ENCODE measurements at places on chromosomes 12 and 14.
A peak's percentile ranks its signal among the peaks of the same experiment; 100 is the strongest.

GRCh38 chr12:46506961-46507360 lies 134.4 kb upstream of the SLC38A2 start:
- no peak for DNase-seq

- no peak for DNase-seq
Observed at GRCh38 chr12:46920499-46920898, 94.7 kb upstream of the SLC38A4 start.

DNA sequence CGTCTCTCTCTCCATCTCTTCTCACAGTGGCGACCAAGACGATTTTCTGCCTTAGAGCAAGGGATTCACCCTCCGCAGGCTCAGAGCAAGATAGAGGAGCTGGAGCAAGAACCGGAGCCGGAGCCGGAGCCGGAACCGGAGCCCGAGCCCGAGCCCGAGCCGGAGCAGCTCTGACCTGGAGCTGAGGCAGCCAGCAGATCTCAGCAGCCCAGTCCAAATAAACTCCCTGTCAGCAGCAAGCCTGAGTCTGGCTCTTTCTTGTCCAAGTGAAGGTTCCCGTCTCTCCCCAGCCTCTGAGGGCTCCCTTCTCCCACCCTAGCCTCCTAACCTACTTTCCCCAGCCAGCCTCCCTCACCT lies 5.9 kb downstream of the LAG3 start:
- DNase-seq = no peak

- no peak for DNase-seq
Observed at GRCh38 chr12:55652352-55652751, 15.7 kb downstream of the OR10P1 start.

DNA sequence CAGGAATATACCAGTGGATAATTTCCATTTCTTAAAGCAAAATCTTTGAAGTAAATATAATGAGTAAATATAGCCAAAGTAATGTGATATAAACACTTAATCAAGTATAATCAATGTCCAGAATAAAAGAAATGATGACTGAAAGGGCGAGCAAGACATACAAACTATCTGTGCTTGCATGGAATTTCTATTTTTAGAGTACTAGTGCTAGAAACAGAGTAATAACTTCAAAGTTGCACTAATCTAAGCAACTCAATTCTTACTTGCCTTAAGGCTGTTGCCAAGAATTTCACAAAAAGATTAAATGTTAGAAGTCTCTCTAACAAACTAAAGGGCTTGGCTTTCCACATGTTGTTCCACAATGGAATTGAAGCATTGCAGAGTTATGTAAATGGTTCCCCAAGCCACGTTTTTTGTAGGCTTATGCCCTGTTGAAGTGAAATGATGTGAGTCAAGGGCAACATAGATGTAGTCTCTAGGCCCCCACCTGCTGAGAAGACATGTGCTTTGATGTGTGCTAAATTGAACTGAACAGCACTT lies 175.0 kb upstream of the LMNTD1 start:
- no peak for DNase-seq

DNA sequence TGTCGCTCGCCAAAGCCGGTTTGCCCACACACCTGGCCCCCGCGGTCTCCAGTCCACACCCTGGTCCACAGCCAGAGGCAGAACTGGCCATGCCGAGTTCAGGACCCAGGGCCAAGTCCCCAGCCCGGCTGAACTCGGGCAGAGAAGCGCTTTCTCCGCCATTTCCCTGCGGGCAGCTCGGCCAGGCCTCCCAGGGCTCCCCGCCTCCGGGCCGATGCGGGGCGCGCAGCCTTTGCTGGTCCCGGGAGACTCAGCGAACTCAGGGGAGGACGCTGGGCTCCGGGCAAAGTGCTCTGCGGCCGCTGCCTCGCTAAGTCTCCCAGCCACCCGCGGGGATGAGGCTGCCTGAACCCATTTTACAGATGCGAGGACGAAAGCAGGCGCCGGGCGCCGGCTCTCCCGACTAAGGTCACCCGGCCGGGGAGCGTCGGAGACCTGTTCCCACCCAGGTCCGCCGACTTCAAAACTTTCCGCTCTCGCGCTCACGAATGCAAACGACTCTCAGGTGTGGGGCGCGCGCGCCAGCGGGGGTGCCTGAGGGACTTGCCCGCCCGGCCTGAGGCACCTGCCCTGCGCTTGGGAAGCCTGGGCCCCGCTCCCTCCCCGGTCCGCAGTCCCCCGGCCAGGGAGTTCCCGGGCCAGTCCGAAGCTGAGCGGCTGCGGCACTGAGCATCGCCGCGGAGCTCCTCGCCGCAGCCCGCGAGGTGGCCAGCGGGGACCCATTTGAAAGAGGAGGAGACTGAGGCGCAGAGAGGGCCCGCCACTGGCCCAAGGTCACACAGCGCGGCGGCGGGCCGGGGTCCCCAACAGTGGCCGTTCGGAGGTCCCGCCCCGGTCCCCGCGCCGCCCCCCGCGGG lies 627 bp downstream of the TESC start:
- no peak for DNase-seq

DNA sequence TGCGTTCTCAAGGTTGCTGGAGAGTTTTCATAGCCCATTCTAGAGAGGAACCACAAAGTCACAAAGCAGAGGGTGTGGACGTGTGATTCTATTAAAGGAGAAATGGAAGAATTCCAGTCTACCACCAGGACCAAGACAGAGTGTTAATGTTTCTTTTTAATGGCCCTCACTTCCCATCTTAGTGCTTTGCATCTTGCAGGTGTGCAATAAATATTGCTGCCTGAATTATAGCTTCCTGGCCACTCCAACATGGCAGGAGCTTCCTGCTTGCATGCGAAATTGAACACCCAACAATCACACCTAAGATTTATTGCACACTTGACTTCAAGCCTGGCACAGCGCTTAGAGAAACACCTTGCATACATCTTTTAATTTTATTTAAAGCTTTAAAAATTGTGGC lies 22.4 kb upstream of the PPP1CC start:
- no peak for DNase-seq

- DNase-seq = no peak
Observed at GRCh38 chr12:50400104-50400637, 514 bp upstream of the LARP4 start.

- DNase-seq = no peak
Observed at GRCh38 chr14:94305620-94306019, 12.6 kb upstream of the SERPINA10 start.

GRCh38 chr14:98470663-98471062 lies 801.3 kb downstream of the BCL11B start:
- no peak for DNase-seq

DNA sequence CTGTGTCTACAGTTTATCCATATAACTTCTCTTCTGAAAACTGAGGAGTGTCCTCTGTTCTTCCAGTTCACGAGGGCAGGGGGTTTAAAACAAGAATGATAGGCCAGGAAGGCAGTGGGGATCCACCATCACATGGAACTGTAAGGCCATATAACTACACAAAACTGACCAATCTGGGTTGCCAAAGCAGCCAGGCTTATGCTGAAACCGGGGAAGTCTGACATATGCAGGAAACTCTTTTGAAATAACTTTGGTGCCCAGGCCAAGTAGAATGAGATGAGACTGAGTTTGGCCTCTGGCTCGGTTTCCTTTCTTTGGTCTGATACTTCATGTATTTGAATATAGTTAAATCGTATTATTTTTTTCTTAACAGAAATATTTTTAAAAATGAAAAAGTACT lies 18.0 kb upstream of the ATF1 start:
- DNase-seq = no peak

DNA sequence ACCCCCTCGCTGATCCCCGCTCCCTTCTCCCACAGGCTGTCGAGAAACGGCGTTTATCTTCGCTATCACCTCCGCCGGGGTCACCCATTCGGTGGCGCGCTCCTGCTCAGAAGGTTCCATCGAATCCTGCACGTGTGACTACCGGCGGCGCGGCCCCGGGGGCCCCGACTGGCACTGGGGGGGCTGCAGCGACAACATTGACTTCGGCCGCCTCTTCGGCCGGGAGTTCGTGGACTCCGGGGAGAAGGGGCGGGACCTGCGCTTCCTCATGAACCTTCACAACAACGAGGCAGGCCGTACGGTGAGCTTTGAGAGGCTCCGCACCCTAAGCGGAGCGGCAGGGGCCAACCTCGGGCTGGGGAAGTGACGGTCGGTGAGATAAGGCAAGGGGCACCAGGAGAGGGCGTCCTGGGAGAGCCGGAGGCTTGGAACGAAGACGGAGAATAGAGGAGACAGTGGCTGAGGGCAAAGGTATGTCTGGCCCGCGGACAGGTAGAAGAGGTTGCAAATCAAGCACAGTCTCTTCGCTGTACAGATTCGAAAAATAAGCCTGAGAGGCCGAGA lies 2.3 kb downstream of the WNT1 start:
- peak; percentile 26 for DNase-seq

GRCh38 chr14:34628681-34629135 lies 1.2 kb downstream of the SNX6 start:
- peak; percentile 28 for DNase-seq

DNA sequence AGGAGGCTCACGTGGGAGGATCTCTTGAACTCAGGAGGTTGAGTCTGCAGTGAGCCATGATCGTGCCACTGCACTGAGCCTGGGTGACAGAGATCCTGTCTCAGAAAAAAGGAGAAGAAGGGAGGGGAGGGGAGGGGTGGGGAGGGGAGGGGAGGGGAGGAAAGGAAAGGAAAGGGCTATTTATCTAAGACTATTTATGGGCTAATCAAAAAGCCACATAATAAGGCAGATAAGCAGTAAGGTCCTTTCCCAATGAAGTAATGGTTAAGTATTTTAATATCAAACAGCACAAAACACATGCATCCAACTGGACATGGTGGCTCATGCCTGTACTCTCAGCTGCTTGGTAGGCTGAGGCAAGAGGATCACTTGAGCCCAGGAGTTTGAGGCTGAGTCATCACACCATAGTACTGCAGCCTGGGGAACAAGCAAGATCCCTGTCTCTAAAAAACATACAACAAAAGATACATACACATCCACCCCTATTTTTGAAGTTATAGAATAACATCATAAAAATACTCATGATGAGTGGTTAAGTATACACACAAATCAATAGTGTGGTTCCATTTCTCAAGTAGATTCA lies 9.7 kb downstream of the PAWR start:
- DNase-seq = no peak

DNA sequence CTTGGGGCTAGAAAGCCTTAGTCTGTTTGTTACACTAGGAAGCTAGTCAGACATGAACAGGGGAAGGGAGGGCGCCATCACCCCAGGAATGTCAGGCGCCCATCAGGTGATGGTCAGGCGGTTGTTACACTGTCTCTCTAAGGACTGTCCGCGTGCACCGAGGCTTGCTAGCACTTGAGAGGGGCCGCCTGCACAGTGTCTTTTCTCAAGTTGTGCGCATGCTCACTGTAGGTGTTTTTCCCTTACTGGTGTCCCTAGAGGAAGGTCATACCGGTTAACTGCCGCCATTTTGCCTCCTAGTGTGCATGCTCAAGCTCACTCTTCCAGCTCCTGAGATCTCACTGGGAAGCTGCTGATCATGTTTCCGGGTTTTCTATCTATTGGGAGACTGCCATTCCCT lies 855.0 kb upstream of the TMEM132C start:
- DNase-seq = no peak

GRCh38 chr14:31026077-31026449 lies at the start of gene STRN3:
TSS of gene STRN3 (minus strand) at chr14:31026379. CDS start at chr14:31026185, 194 bp downstream.
- no peak for DNase-seq

- no peak for DNase-seq
Observed at GRCh38 chr14:104001003-104001402, 58.7 kb upstream of the RD3L start.

GRCh38 chr12:3102771-3103410 lies 25.7 kb downstream of the TSPAN9 start:
- DNase-seq = no peak

DNA sequence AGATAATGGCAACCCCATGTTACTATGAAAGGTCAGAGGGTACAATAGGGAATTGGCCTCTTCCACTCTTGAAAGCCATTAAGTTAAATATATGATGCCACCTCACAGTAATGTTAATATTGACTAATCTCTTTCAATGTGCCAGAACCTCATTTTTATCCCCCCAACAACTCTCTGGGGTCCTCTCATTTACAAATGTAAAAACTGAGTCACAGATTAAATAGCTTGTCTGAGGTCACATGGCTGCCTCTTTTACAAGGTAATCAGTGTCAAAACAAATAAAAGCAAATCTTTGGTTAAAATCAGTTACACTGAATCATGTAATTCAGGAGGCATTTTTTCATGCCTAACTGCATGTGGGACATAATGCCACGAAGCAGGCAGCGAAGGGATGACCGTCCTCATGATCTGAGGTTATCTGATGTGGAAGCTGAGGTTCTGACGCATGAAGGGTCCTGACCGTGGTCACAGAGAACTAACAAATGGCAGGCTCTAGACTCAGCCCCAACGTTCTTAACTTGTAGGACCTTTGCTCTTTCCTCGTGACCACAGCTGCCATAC lies 78.5 kb downstream of the PTPN21 start:
- no peak for DNase-seq

DNA sequence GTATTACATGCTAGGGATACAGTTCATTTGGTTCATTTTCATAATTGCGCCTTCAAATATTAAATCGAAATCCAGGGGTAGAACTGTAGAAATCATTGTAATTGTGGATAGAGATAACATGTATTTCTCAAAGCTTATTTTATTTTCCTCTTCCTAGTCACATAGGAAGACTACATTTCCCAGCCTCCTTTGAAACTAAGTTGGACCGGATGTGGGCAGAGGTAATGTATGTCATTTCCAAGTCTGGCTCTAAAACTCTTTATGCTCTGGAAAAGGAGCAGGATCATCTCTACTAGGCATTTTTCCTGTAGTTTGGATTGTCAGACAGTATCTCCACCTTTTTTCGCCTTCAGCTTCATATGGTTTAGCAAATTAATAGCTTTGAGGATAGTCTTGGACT lies 70.1 kb upstream of the CRY1 start:
- no peak for DNase-seq

- DNase-seq = no peak
Observed at GRCh38 chr12:113407931-113408600, 4.4 kb upstream of the SDS start.

DNA sequence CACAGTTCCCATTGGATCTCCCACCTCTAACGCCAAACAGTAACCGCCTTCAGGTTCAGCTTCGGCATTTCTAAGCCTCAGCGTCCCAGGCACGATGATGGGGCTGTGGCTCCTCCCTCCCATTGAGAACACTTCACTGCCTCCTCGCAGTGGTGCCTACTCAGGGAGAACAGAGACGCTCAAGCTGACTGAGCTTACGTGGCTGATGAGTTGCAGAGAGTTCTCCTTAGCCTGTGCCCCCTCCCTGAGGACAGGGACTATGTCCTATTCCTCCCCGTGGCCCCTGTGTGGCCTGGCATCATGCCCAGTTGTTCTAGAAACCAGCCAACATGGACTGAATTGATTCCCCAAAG lies 87.0 kb downstream of the ITPK1 start:
- DNase-seq = no peak

Data from activated CD4-positive, alpha-beta T cell treated with anti-CD3 and anti-CD28 coated beads, Interleukin-2, amount 50 U/mL, for 4 hours (primary cell).